ENCODE measurements at places on chromosomes 7 and 10. TPM values are rescaled to one million over a fixed set of nuclear protein-coding genes. Genes with fewer than 3 reads are reported as not detected.

- DNase-seq, result no peak
Measured at GRCh38 chr7:51261117-51261835, 55.3 kb downstream of the COBL start.

RSU1 gene
- 75.7 TPM for total RNA-seq

GRCh38 chr7:83941300-83941699, 253.3 kb downstream of the SEMA3A start:
- DNase-seq, result no peak

GRCh38 chr10:11156480-11156879, 138.8 kb downstream of the CELF2 start:
- no peak for DNase-seq

DNA sequence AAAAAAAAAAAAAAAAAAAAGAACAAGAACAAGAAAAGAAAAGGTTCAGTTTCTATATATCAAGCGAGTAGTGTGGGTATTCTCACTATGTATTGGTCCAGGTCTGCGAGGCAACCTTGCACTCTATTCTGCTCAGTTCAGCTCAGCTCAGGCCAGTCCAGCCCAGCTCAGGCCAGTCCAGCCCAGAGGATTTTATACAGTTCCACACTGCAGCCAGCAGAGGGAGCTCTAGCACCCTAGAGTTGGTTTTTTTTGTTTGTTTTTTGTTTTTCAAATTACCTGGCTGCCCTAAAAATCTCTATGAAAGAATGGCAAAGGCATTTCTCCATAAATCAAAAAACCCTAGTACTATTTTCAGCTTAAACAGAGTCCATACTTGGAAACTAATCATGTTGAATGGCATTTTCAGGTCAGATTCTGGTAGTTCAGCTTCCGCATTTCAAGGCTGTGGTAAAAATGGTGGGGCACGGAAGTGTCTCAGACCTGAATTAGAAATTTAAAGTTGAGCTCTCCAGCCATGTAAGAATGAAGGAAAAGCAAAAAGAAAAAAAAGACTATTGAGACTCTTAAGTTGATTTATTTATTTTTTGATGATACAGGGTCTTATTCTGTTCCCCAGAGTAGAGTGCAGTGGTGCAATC, 55.2 kb upstream of the GSDME start:
- peak; percentile 74 for DNase-seq

DNA sequence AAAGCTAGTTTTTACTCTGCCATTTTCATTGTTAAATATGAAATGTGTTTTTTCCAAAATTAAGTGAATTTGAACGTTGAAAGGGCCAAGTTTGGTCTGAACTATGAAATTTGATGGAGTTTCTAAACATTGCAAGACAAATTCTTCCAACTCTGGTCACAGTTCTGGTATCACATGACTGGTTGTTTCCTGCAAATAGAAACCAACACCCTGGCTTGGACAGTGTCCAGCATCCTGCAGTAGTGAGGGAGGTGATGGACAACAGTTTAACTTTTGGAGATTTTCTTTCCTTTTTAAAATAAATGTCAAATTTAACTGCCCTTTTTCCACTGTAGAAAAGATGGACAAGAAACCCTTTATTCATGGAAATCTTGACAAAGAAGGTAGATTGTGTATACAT, 54.8 kb upstream of the AGBL3 start:
- no peak for DNase-seq

HUS1 gene
- total RNA-seq, result 26.9 TPM

SFXN4 gene
- 27.5 TPM for total RNA-seq

DNA sequence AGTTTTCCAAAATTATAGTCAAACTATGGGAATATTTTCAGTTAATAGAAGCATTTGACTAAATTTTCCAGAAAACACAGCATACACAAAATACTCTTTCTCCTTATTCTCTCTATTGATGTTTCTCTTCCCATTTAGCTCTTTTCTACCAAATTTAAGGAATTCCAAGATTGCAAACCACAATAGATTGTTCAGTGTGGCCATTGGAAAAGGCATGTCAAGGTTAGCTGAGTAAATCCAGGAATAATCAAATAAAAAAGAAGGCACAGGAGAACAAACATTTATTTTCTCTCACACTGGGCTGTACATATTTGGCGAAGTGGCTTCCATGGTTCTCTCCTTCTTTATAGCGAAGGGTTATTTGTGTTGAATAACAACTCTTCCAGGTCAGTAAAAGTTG, 117.3 kb downstream of the THSD7A start:
- DNase-seq, result no peak

- DNase-seq, result peak; percentile 84
Measured at GRCh38 chr10:30583778-30584415, 45.7 kb downstream of the LYZL2 start.

- DNase-seq, result peak; percentile 87
Measured at GRCh38 chr10:67837541-67838314, at the start of gene DNAJC12. Gene DNAJC12 (minus strand): TSS chr10:67838188. CDS start chr10:67838011, 177 bp downstream.

GRCh38 chr10:62638062-62638477, 166.4 kb upstream of the ADO start:
- DNase-seq, result no peak

GRCh38 chr10:49642311-49642710, 28.5 kb downstream of the CHAT start:
- no peak for DNase-seq

IL6 gene
- total RNA-seq, result not detected

CFAP70 gene
- 1.8 TPM for total RNA-seq

GRID2IP gene
- total RNA-seq, result 0.31 TPM

DNA sequence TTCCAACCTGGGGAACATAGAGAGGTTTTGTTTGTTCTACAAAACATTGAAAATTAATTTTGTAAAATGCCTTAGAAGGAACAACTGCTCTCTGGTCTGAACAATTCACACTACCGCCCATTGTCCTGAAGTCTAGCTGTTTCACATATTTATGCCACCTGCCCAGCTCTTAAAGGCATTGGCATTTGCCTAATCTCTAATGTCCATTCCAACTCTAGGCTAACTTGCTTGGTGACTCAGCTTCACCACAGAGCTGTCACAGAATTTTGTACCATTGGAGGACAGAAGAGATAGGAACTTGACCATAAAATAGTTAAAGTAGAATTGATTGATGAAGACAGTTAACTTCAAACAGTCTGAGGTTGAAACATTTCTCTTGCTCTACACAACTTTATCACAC, 53.5 kb upstream of the PPP1R17 start:
- no peak for DNase-seq

DNA sequence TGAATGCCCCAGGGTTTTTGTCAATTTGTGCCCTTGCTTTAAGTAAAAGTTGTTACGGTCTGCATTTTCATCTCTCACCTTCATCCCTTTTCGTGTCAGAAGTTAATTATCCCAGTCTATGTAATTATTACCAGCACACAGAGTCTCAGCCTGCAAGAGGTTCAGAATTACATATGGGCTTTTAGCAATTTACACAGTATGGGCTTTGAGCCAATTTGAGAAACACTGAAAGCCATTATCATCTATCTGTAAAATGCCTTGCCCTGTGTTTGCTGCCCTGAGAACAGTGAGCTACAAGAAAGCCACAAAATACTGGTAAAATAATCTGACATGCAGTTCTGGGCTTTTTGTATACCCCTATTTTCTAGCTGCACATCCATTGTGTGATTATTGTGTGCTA, 125.6 kb upstream of the STEAP4 start:
- DNase-seq, result peak; percentile 78

NODAL gene
- total RNA-seq, result 0.92 TPM

DNA sequence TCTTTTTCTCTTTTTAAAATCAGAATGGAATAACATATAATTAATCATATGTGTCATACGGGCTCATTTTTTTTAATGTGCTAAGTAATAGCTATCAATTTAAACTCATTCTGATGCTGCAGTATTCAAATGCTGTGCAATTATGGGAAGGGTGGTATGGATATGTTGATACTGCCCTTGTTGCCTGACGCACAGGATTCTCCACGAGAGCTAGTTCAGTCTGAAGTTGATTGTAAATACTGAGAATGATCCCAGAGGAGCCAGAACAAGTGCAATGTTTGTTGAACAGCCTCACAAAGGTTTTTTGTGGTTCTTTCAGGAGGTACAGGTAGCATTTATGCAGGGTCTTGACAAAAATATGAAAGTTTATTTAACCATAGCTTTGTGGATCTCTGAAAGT, 13.4 kb downstream of the NPY start:
- no peak for DNase-seq

- no peak for DNase-seq
Measured at GRCh38 chr7:150738591-150739001, 1.4 kb downstream of the GIMAP5 start.

SPAG6 gene
- 0.82 TPM for total RNA-seq

- no peak for DNase-seq
Measured at GRCh38 chr7:42381161-42381560, 144.2 kb upstream of the GLI3 start.

GRCh38 chr10:2897619-2898508, 169.5 kb upstream of the PFKP start:
- no peak for DNase-seq

DNA sequence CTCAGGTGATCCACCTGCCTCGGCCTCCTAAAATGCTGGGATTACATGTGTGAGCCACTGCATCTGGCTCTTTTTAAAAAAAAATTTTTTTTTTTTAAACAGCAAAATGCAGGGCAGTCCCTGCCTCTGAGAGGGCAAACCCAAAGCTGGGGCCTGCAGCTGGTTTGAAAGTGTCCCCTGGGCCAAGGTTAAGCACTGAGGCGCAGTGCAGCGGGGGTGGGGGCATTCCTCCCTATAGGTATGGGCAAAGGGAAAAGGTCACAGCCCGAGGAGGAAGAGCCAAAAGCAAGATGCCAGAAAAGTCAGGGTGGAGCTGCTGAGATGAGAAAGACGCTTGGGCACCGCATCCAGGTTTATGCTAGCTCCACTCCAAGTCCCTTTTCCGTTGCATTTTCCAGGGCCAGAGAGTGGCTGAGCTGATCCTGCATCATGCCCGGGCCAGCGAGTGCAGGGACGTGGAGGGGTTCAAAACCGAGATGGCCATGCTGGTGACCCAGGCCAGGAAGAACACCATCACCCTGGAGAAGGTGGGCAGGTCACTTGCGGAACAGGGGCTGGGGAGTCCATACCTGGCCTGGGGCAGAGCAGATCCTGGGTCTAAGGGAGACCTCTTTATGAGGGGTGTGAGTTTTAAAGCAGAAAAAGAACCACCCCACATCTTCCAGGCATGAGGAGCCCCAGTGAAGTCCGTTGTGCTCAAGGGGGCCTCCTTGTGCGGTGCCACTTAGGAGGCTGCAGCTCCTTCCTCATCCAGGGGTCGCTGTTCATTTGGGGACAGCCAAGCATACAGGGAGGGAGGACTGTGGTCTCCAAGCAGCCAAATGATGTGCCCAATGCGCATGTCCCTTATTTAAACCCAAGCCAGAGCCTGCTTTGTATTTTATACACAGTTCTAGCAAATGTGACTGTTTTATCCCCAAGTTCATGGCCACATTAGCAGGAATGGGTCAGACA, 7.0 kb upstream of the NDUFB2 start:
- no peak for DNase-seq

GRCh38 chr7:82039621-82040020, 269.8 kb upstream of the HGF start:
- no peak for DNase-seq

TMEM209 gene
- 10.3 TPM for total RNA-seq

- DNase-seq, result peak; percentile 35
Measured at GRCh38 chr10:58486821-58487220, 25.9 kb upstream of the BICC1 start.

- peak; percentile 40 for DNase-seq
Measured at GRCh38 chr10:86292462-86293395, 73.9 kb downstream of the GRID1 start.

GRCh38 chr7:90955641-90956207, 308.5 kb upstream of the FZD1 start:
- DNase-seq, result no peak

DNA sequence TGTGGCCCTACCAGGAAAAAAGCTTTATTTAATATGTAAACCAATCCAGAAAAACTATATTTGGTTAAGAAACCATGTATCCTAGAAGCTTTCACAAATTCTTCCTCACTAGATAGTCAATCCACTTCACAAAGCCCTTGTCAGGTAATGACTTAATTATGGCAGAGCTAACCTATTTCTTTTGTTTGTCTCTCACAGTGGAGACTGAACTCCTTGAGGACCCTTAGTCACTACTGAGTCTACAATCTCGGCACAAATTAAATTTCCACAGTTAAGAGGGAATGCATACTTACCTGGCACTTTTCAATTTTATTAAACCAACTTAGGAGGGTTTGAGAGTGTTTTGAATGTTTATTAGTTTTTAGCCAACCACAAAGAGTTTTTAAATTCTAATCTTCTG, 23.0 kb downstream of the WAPL start:
- no peak for DNase-seq

DNA sequence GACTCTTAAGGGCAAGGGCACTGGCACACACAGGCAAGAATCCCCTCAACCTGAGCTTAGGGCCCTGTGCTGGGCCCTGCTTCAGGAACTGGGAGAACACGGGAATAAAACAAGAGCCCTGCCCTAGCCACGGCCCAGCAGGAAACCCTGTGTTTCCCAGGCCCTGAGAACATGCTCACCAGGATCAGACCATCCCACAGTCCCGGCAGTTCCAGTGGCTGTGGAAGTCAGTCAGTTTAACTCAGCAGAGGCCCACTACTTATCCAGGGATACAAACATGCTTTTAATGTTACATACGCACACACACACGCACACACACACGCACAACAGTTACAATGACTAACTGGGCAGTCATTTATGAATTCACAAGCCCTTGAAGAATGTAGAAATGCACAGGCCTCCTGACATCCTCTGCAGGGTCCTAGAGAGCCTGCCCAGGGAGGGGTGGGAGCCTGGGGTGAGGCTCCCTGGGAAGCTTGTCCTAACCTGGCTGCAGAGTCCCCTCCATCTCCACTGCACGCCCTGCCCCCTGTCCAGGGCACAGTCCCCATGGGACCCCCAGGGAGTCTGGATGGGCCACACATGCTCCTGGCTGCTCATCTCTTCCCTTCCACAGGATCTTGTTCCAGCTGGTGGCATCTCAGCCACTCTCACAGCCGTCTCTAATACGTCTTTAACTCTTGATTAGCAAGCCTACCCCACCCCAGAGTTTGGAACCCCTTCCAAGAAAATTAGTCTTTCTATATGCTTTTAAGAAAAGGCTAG, 97.6 kb downstream of the TCERG1L start:
- DNase-seq, result no peak

NXPH1 gene
- not detected for total RNA-seq

DNA sequence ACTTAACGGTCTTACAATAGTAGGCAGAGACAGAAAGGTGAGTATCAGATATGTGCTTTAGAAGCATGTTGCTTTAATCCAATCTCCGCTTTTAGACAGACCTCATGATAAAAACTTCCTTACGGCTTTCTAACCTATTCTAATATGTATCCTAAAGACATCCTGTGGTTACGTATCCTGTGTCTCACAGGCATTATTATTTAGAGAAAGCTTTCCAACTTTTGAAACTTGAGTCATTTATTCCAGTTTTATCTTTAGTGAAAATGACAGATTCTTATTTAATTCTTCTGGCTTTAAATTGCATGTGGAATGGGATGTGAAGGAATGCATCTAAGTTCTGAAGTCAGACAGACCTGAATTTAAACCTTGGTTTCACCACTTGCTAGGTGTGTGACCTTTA, 118.9 kb downstream of the OTUD1 start:
- no peak for DNase-seq

- peak; percentile 91 for DNase-seq
Measured at GRCh38 chr7:122886357-122887081, at the start of gene CADPS2. Gene CADPS2 (minus strand): TSS chr7:122886460. CDS start chr7:122886337, 123 bp downstream.

All from tongue (tissue), 3 donors.